ENCODE measurements at places on chromosomes 7 and 10.

- DNase-seq: no peak
Measured at GRCh38 chr7:49707891-49708290, 65.5 kb upstream of the VWC2 start.

GRCh38 chr7:122885583-122886356 is 490 bp downstream of the CADPS2 start:
- no peak for DNase-seq

DNA sequence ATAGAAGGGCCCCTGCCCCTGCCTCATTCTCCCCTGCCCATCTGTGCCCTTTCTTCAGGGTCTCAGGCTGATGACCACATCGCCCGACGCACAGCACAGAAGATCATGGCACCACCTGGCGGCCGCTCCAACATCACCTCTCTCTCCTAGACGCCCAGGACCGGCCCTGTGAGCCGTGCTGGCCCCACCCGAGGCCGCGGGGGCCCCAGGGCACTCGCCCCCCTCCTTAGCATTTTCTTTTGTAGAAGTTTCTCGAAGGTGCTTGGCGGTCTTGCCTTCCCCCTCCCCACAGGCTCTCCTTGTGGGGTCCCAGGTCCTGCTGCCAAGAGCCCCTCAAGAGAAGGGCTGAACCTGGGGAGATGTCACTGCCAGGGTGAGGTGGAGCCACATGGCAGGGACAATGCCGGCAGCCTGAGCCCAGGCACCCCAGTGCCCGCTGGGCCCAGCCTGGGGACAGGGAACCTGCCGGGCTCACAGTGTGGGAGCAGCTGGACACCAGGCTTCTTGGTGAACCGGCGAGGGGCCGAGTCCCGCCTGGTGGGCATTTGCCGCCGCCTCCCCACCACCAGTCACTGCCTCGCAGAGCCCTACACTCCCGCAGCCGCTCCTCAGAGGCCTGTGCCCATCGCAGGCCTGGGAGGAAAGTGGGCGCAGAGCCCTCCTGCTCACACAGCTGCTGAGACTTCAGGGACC is 18.2 kb downstream of the DPYSL4 start:
- no peak for DNase-seq

DNA sequence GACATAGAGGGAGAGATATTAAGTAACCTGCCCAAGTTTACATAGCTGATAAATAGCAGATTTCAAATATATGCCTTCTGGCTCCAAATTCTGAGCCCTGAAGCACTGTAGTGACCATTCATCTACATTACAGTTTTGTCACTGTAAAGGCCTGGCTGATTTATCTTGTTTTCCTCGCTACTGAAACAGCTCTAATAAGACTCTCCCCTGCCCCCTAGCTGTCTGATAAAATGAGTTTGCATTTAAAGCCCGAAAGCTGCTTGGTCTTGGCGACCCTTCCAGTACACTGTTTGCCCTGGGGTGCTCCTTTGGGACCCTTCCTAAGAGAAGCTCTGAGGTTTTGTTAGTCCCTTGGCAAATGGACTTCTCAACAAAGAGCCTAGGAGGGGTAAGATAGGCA is 59.7 kb upstream of the RAB11FIP2 start:
- no peak for DNase-seq

DNA sequence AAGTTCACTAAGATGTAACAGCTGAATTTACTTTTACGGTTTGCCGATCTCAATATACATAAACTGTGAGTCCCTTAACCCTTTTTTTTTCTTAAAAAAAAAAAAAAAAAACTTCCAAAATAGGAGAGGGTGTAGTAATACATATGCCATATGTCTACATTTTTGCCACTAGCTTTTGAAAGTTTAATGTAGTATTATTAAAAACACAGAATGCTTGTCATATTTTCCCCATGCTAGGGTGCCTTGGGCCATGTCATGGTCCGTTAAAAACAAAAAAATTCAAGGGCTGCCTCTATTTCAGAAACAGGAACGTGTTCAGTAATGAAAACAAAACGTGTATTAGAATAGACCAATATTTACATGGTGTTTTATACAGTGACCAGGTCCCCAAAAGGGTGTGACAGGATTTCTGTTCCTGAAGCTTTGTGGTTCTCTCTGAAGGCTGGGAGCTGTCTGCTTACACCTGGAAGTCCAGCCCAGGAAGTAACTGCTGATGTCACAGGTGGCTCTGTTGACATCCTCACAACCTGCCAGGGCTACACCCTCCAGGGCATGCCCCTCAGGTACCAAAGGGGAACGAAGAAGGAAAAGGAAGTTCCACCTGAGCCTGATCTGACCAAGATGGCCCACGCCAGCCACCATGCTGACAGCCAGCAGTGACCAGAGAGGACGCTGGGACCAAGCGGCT is 79.0 kb downstream of the COBL start:
- no peak for DNase-seq

DNA sequence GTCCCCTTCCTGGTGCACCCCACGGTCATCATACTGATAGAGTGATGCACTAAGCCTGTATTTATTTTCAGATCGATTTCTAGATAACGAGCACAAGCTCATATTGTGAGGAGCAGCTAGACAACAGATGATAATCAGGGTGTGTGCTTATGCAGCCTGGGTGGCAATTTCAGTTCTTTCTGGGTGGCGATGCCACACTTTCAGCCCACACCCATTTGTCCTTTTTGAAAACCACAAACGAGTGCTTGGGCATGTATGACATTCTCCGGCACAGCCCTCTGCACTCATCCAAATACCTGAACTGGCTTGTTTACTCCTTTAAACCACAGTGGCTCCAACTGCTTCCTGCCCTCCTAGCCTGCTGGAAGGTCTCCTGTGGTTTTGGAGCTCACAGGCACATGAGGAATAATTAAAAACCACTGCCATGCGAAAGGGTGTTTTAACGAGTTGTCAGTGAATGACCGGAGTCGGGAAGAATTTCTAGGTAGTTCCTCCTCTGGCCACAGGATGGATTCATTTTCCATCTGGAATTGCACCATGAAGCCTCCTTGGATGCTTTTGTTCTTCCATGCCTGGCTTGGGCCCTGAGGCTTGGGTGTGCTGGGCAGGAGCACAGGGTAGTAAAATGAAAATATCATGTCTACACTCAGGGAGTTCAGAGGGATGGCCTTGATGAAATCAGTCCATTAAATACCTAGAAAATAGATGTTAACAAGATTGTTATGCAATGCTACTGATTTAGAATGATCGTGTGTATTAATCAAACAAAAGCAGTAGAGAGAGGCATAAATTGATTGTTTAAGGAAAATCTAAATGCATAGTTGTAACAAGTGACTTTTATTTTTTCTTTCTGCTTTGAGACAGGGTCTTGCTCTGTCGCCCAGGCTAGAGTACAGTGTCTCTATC is 52.4 kb upstream of the ITGB1 start:
- peak; percentile 63 for DNase-seq

GRCh38 chr10:124092860-124093773 is at the start of gene CHST15:
TSS of gene CHST15 (minus strand) at chr10:124093598. CDS start at chr10:124046212, 47,386 bp downstream.
- no peak for DNase-seq

DNA sequence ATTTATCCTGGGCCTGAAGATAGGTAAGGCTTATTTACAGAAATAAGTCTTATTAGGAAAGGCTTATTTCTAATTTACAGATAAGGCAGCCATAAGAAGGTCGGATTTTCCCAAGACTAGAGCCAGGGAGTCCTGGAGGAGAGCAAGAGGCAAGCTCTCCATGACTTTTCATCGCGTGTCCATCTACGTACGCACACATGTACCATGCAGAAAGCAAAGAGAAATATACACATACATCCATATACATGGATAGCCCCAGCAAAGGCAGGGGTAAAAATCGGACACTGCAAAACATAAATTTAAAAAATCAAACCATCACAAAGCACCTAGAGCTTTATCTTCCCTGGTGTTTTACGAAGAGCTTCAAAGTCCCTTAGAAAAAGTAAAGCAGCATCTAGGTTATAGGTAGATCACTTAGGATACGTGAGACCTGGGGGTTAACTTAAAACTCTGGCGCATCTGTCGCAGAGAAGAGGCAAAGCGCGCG is 25.8 kb upstream of the ZRANB1 start:
- no peak for DNase-seq

DNA sequence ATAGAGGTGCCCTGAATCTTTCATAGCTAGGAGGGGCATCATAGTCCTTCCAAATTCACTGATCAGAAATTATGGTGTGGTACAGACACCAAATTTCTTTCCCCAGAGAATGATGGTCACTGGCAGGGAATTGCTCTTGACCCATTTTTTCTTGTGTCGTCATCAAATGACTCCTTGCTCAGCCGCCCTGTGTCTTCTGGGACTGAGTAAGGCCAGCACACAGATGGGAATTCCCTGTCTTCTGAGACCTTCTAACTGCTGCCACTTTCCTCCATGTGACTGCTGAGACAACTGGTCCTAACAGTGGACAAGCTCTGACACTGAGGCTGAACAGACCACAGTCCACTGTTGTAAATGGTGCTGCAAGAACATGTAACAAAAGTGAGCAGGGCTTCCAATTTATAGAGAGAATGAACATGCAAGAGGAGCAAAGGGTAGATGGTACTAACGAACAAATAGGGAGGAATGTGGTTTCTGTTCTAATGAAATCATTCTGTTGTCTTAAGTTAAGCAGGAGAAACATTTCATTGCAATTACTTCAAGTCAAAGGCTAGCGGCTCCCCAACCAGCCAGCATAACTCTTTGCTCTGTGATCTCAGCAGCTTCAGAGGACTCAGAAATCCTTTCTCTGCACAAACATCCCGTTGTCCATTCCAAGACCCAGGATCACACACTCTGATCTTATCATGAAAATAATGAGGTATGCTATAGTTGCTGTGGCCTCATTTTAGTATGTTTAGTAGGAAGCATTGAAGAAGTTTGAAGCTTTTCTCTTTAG is 235.9 kb upstream of the PRSS1 start:
- DNase-seq: no peak

- DNase-seq: no peak
Measured at GRCh38 chr10:122435212-122435827, 19.1 kb upstream of the ARMS2 start.

- DNase-seq: peak; percentile 38
Measured at GRCh38 chr7:114419441-114420272, 5.0 kb downstream of the FOXP2 start.

DNA sequence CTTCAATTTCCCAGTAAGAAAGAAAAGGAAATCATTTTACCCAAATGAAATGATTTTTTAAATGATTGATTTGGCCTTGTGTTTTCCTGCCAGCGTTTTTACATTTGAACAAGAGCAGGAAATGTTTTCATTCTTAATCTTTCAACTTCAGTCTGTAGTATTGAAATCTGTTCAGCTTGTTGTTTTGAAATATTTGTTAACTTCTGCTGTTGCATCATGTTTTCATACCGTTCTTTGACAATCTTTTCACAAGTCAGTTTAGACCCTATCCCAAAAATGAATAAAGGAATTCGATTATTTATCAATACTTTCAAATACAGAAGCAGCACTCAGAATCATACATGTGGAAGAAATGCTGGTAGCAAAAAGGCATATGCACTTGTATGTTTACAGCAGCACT is 8.1 kb downstream of the SFR1 start:
- no peak for DNase-seq

GRCh38 chr7:84536271-84536870 is 341.8 kb upstream of the SEMA3A start:
- DNase-seq: no peak

GRCh38 chr7:2171855-2172254 is 60.9 kb downstream of the MAD1L1 start:
- no peak for DNase-seq

GRCh38 chr10:83673316-83673715 is 466.0 kb upstream of the GHITM start:
- DNase-seq: no peak

DNA sequence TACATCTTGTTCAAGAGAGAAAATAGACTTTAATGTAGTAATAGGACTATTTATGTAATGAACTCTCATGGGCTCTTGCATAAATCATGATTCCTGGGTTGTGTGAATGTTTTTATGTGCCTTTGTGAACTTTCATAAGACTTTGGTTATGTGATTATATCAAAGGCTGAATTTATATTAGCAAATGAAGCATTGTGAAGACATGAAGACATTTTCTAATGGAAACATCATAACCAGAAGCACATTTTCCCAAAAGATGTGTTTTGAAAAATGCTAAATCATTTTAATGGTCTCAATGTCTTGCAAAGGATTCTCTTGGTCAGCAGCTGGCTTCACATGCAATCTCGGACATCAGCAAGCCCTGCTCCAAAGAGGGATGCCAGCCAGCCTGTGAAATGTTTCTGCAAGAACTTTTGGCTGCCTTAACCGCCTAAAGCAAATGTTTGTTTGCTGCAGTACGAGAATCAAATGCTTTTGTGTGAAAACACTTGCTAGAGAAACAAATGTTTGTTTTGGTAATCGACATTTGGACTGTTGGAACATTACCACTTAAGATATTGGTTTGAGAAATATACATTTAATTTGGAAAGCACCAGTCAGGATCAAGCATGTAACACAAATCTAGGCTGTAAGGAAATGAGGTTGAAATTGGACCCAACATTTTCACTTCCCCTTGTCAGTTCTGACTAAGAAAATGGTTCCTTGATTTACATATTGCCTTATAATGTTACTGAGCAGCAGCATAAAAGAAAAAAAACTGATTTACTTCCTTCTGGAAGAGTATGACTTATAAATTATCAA is 102.1 kb downstream of the RTKN2 start:
- DNase-seq: peak; percentile 43

GRCh38 chr7:73901231-73901822 is 40.4 kb downstream of the TMEM270 start:
- DNase-seq: no peak

GRCh38 chr10:101843032-101844021 is at the start of gene KCNIP2:
TSS of gene KCNIP2 (minus strand) at chr10:101843800. CDS start at chr10:101843568, 232 bp downstream.
- no peak for DNase-seq

DNA sequence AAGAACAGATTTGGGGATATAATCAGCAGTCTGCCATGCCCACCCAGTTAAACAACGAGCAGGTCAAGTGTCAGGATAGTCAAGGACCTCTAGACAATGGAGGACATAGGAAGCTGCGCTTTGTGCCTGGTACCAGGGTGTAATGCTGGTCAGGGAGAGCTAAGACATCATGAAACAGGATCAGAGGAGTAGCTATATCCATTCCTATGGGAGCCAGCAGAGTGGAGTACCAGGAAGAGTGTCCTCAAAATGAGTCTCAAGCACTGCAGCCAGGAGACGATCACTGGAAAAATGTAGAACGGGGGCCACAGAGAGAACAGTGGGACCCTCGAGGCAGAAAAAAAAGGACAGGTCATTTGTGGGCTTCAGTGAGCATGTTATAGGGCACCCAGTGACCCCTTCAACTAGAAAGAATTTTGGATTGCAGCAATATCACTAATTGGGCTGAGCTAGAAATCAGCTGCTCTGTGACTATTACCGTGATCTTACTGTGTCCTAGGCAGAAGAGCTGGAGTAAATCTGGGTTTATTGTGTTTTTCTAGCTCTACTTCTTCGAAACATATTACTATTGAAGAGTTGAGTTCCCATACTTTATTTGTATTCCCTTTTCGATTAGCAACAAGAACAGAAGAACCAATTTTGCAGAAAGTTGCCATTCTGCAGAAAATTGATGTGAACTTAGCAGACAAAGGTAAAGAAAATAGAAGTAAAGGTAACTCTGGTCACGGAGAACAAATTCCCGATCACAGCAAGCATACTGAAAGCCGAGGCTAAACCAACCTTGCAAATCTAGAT is 319.6 kb downstream of the AHR start:
- DNase-seq: no peak

GRCh38 chr7:139627831-139628230 is 104.3 kb downstream of the CLEC2L start:
- DNase-seq: no peak

- no peak for DNase-seq
Measured at GRCh38 chr10:61669849-61670248, 7.1 kb downstream of the CABCOCO1 start.
